ENCODE measurements at places on chromosomes 3 and 15.

DNA sequence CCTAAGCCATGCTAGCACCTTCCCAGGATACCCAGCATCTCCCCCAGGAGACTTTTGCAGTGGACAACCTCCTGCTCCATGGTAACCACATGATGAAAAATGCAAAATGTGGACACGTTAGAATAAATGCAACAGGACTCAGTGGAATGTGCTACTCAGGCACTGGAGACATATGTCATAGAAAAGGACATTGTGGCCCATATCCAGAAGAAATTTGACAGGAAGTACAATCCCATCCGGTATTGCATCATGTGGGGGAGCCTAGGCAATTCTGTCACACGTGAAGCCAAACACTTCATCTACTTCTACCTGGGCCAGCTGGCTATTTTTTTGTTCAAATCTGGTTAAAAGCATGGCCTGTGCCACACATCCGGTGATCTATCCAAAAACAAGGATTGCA lies 227.2 kb upstream of the GPR149 start:
- no peak for DNase-seq

DNA sequence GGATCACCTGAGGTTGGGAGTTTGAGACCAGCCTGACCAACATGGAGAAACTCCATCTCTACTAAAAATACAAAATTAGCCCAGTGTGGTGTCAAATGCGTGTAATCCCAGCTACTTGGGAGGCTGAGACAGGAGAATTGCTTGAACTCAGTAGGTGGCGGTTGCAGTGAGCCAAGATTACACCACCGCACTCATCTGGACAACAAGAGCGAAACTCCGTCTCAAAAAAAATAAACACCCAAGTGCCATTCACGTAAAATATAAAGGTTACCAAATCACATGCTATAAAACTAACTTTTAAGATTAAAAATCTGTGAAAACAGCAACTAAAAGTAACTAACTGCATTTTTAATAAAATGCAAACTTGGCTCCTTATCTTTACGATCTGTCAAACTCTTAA lies 8.9 kb downstream of the TRIM59 start:
- no peak for DNase-seq

DNA sequence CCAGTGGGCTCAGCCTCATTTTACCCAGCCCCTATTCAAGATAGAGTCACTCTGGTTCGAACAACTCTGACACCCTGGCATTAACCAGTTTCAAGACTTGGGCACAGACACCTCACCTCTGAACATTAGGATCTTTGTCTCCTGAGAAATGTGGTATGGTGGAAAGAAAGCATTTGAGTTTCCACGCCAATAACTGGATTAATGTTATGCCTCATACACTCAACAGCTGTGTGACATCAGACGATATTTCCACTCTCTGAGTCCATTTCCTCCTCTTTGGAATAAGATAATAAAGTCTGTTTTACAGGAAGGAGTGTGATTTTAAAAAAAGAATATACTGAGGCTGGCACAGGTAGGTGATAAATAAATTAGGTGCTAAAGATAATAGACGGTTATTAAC lies 121.3 kb upstream of the CHL1 start:
- DNase-seq = no peak

- no peak for DNase-seq
Observed at GRCh38 chr3:114831861-114832260, 315.2 kb downstream of the ZBTB20 start.

DNA sequence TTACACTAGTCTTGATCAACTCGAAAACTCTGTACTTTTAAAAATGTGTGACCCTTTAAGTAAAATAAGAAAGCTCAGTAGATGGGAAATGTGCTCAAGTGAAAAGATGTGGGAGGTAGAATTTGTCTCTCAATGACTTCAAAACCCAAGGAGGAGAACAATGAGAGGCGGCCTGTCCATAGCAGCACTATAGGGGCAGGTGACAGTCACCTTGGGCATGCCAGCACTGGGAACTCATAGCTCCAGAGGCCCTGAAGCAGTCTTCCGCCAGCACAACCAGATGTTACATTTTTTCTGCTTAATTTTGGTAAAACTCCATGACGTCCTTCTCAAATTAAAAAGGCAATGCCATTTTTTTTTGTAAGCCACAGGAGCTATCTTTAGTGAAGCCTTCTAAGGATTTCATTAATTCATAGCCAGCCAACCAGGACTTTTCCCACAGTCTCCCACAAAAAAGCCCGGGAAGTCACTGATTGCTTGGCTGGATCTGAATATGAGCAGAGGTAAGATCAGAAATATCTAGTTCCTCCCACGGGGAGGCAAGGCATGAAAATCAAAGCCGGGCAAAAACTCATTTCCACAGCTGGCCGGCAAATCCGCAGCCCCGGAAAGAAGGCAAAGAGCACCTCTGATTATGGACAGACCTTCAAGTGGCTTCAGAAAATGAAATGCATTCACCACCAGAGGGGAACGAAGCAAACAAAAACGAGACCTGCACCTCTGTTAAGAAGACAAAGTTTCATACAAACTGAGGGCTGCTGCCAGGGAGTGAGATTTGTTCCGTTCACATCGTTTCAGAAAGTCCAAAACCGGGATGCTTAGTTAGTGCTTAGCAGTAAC lies 10.5 kb downstream of the IL17RD start:
- no peak for DNase-seq

- DNase-seq = peak; percentile 25
Observed at GRCh38 chr3:68878322-68878721, 54.0 kb downstream of the TAFA4 start.

- DNase-seq = no peak
Observed at GRCh38 chr3:97996988-97997387, 24.8 kb upstream of the RIOX2 start.

DNA sequence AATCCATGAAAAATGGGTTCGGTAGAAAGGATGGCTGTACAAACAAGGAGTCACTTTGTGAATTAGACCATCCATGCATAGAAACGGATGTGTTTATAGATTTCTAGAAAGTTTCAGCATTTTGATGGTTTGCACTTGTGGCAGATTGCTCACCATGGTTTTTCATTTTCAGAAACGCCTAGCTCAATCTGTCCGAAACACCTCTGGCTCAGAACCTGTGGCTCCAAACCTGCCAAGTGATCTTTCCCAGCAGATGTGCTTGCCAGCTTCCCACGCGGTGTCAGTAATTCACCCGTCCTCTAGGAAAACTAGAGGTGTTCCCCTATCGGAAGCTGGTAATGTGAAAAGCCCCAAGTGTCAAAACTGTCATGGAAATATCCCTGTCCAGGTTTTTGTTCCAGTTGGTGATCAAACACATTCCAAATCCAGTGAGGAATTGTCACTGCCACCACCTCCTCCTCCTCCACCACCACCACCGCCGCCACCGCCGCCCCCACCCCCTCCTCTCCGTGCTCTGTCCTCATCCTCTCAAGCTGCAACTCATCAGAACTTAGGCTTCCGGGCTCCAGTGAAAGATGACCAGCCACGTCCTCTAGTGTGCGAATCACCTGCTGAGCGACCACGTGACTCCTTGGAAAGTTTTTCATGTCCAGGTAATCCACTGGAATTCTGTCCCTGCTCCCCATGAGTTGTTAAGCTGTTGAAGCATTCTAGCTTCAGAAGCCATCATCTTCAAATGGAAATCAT lies 21.2 kb downstream of the WHAMM start:
- DNase-seq = no peak

- no peak for DNase-seq
Observed at GRCh38 chr3:127867986-127868385, 45.7 kb upstream of the MGLL start.

- DNase-seq = peak; percentile 86
Observed at GRCh38 chr3:193788189-193788991, 195.4 kb downstream of the OPA1 start.

DNA sequence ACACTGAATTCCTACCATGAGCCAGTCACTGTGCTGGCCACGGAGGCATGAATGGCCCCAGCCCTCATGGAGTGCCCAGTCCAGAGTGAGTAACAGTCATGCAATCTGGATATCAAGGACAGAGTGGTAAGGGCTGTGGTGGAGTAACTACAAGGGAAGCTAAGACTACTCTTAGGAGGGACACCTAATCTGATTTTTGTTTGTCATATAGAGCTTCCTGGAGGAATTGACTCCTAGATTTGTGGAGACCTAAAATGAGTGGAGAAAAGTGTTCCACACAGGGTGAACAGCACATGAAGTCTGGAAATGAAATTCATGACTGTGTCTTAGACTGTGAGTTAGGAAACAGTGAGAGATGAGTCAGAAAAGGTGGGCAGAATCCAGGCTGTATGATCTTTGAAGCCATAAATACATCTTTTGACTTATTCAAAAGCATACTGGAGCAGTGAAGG lies 219.9 kb downstream of the NFKBIZ start:
- DNase-seq = peak; percentile 83

GRCh38 chr3:103048068-103048722 lies 613.4 kb downstream of the ZPLD1 start:
- no peak for DNase-seq

Measured in cardiac muscle cell (in vitro differentiated cells and primary cell).